ENCODE measurements at places on chromosomes 1 and 21.

DNA sequence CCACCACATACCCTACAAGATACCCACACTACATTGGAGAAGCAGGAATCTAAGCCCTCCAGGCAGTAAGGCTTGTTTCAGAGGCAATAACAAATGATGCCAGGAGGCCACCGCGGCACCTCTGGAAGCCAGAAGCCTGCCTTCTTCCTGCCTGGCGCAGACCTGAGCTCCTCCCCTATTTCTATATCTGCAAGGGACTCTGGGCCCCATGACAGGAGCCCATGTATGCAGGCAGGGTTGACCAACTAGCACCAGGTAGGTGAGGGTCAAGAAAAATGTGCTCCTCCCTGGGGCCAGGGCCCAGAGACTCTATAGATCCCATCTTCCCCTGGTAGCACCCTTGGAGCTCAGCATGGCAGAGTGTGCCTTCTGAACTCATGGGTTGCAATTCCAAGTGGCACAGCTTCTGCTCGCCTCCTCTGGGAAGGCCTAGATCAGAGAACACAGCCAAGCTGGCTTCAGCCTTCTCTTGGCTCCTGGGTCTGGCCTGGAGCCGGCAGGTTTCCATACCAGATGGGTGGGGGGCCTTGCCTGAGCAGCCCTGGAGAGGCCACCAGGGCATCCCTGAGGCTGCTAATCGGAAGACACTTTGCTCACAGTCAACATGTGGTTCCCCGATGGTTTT, 85.1 kb downstream of the STUM start:
- DNase-seq, result no peak

DNA sequence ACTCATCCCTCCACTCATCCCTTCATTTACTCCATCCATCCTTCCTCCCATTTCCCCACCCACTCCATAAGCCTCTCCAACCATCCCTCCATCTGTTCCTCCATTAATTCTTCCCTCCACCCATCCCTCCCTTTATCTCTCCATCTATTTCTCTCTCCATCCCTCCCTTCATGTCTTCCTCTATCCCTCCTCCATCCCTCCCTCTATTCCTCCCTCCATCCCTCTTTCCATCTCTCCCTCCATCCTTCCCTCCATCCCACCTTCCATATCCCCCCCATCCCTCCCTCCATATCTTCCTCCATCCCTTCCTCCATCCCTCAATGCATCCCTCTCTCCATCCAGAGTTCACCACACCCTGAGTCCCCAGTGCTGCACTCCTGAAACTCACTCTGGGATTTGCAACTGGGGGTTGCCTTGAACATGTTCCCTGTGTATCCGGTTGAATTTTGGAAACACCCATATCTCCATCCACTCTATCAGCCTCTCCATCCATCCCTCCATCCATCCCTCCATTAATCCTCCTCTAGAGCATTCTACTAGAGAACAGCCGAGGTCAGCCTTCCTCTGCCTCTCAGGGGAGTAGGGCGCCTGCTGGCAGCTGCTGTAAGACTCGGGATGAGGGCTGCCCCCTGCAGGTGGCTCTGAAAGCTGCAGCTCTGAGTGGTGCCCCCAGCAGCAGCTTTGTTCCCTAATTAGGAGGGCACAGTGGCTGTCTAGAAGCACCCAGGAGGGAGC, 39.4 kb downstream of the ABCG1 start:
- peak; percentile 79 for DNase-seq

- DNase-seq, result no peak
Measured at GRCh38 chr21:28669971-28670653, 322.6 kb downstream of the LTN1 start.

DNA sequence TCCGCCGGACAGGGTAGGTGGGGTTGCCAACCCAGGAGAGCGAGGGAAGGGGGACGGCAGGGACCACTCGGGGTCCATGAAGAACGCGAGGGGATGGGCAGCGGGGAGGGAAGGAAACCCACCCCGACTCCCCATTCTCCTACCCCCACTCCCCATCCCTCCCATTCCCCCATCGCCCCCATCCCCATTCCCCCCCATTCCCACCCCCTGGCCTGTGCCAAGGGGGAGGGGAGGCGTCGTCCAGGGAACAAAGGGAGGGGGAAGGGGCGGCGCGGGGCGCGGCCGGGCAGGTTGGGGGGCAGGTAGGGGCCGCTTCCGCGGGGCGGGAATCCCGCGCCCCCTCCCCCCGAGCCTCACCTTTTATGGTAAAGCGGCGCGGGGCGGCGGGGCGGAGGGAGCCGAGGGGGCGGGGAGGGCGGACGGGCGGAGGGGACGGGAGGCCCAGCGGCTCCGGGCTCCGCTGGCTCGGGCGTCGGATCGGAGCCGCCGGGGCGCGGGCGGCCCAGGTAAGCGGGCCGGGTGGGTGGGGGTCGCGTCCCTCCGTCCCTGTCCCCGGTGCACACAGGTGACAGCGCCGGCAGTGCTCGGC, at the start of gene FBLIM1:
Gene FBLIM1 (plus strand): TSS at position 453 of the 589 bp plus-strand sequence. CDS start 6,189 bp downstream, outside the sequence.
- no peak for DNase-seq

DNA sequence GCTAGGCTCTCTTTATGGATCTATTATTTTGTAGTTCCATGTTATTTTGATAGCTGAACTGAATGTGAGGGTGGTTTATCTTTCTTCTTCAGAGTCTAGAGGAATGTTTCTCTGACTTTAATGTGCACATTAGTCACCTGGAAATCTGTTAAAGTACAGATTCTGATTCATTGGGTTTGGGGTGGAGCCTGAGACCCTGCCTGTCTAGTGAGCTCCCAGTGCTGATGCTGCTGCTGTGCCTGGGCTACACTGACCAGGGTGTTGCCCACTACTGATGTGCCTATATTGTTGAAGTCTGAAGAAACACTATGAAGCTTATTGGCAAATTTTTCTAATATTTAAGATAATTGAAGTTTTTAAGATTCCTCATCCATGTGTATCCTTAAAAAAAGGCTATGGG, 35.9 kb downstream of the CD46 start:
- DNase-seq, result no peak

GRCh38 chr1:25698252-25698651, 81.7 kb downstream of the MAN1C1 start:
- DNase-seq, result no peak

GRCh38 chr1:204545881-204546280, 29.7 kb downstream of the MDM4 start:
- DNase-seq, result no peak

DNA sequence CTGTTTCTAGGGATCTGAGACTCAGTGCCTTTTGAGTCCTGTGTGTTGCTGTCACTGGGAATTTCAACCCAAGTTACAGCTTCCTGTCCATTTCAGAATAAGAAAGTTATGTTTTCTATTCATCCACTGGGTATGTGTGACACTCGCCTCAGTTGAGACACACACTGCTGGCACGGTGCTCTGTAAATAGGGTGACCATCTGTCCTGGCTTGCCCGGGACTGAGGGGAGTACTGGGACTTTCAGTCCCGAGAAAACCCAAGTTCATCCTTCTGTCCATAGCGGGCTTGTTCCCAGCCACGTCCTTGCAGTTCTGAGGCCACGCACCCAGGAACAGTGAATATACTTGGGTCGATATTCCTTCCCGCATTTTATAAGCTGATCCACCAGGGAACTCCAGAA, 56.3 kb upstream of the DISP3 start:
- no peak for DNase-seq

DNA sequence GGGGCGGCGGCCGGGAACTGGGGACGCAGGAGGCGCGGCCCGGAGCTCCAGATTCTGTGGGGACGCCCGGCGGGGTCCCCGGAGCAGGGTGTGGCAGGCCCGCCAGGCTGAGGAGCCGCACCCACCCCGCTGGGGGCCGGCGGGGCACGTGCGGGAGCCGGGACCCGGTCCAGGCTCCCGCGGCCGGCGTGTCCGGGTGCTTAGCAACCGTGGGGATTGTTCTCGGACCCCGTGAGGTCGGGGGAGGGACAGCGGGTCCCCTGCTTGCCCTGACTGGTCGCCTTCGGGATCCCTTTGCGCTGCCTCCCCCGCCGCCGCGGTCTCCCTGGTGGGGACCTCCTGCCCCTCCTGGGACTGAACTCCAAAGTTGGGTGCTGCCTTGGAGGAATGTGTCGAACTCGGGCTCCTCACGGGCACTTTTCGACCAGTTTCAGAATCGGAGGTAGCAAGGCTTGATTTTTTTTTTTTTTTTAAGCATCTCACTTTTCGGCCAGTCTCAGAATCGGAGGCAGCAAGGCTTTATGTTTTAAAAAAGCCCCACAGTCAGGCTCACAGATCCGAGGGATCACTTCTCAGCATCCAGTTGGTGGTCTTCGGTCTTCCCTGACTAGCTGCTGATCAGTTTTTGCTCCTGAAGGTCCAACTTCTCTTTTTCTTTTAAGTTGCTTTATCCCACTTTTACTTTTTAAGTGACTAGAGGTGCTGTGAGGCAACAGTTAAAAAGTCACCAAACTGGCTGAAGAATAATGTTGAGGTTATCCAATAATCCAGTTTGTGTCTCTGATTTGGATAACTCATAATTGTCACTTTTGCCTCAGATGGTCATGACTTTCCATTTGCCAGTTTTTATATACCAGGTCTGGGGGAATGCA, 648 bp downstream of the FAM76A start:
- DNase-seq, result peak; percentile 46

DNA sequence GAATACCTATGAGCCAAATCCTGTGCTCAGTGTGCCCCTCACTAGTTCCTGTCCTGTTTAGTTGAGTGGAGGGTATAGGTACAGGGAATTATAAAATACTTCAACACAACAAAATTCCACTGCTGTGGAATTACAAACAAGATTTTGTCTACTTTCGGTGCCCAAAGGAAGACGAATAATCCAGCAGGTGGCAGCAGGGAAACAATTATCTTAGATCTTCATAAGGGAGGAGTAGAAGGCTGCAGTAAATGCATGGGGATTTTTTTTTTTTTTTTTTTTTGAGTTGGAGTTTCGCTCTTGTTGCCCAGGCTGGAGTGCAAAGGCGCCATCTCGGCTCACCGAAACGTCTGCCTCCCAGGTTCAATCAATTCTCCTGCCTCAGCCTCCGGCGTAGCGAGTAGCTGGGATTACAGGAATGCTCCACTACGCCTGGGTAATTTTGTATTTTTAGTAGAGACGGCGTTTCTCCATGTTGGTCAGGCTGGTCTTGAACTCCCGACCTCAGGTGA, 2.0 kb upstream of the PIP5K1A start:
- peak; percentile 73 for DNase-seq
